ENCODE measurements at places on chromosomes 4 and X. TPM values are rescaled to one million over a fixed set of nuclear protein-coding genes. Genes with fewer than 3 reads are reported as not detected.

Gene HSFX3
- polyA plus RNA-seq: not detected

Gene MAML3
- polyA plus RNA-seq: 3.5 TPM

Gene CXorf38
- 10.1 TPM for polyA plus RNA-seq

Gene WDFY3
- polyA plus RNA-seq: 31.5 TPM

Gene SGMS2
- polyA plus RNA-seq: 13.3 TPM

Gene GRID2
- not detected for polyA plus RNA-seq

Gene PPP2R2C
- not detected for polyA plus RNA-seq

Gene ZAR1
- not detected for polyA plus RNA-seq
